ENCODE measurements at places on chromosomes 13 and 19.
A peak's percentile ranks its signal among the peaks of the same experiment; 100 is the strongest.

DNA sequence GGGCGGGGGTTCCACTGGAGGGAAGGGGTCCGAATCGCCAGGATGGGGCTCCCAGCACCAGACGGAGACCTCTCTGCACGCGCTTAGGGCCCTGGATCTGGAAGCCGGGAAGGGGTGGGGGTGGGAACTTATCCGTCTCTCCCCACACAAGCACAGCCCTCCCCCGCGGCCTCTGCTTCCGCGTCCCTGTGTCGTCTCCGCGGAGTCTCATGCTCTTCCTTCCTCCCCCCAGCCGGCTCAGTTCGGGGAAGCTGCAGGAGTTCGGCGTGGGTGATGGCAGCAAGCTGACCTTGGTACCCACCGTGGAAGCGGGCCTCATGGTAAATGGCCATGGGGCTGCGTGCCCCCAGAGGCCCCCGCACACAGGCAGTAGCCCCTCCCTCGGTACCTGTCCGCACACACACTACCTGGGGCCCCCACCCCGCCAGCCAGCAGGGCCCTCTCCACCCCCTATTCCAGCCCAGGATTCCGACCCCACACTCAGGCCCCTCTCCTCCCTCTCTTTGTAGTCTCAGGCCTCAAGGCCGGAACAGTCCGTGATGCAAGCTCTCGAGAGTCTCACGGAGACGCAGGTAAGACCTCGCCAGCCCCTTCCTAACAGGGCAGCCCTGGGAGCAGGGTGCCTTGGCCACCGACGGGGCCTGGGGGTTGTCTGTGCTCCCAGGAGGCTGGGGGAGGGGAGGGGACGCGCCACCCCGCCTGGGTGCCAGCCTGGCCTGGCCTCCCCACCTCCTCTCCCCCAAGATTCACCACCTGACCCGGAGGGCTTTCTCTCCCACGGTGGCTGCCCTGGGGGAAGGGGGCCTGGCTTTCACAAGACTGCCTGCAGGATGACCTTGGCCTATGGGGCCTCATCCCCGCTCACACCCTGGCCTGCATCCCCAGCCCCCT lies 3.2 kb downstream of the MIDN start:
- no peak for DNase-seq

DNA sequence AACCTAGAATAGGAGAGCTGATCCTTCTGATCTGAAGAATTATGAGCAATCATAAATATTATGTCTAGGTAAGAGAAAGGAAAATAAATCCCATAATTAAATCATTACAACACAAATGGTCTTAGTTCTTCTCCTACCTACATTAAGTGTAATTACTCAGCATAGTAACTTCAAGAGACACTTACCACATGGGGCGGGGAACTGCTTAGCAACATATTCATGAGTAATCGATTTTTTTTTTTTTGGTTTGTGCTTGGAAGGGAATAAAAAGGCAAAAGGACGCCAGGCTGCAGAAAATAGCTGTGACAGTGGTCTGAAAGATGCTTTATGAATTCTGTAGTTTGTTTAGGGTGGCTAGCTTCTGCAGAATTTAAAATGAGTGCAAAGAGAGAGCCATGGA lies 103.3 kb upstream of the HTR2A start:
- no peak for DNase-seq

GRCh38 chr13:92963029-92963428 lies 263.6 kb upstream of the GPC6 start:
- no peak for DNase-seq

DNA sequence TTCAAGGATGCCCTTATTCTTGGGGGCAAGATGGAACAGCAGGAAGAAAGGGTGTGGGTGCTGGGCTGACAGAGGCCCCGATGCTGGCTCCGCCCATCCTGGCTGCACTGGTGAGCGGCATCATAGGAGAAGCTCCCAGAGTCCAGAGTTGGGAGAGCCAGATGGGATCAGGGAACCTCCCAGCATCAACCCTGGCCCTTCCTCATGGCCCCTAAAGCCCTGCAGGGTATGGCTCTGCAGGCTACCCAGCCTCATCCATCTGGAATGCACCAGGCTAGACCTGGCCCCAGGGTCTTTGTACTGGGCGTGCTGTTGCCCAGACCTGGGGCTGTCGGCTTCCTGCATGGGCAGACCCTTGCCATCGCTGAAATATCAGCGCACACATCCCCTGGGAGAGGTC lies 7.9 kb upstream of the ELL start:
- no peak for DNase-seq

DNA sequence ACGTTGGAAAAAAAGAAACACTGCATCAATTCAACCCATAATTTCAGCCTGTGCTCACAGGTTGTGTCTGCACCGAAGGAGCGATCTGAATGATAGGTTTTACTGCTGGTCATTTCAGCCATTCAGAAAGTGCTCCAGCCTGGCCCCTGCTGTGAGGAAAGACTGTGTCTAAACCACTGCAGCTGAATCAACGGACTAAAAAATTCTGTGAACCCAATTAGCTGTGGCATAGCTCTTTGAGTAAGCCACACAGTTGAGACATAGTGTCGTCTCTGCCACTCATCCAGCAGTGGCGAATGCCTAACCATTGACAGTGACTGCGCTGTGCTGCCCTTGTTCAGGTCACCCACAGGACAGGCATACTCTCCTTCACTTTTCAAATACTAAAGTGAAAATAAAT lies 179.8 kb downstream of the COG6 start:
- DNase-seq, result no peak

GRCh38 chr13:80447747-80448146 lies 106.8 kb upstream of the SPRY2 start:
- DNase-seq, result no peak

- DNase-seq, result peak; percentile 68
Observed at GRCh38 chr13:95115525-95115924, 185.7 kb downstream of the ABCC4 start.

DNA sequence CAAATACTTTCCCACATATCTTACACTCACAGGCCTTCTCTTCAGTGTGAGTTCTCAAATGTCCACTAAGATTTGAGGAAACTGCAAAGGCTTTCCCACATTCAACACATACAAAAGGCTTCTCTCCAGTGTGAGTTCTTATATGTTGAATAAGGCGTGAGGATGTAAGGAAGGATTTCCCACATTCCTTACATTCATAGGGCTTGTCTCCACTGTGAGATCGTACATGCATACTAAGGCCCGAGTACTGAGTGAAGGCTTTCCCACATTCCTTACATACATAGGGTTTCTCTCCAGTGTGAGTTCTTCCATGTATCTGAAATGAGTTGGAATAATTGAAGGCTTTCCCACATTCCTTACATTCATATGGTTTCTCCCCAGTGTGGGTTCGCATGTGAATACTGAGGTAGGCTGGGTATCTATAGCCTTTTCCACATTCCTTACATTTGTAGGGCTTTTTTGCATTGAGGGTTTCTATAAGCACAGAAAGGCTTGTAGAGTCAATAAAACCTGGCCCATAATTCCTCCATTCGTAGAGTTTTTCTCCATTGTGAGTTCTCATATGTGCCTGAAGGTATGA lies 9.6 kb downstream of the ZNF426 start:
- no peak for DNase-seq

DNA sequence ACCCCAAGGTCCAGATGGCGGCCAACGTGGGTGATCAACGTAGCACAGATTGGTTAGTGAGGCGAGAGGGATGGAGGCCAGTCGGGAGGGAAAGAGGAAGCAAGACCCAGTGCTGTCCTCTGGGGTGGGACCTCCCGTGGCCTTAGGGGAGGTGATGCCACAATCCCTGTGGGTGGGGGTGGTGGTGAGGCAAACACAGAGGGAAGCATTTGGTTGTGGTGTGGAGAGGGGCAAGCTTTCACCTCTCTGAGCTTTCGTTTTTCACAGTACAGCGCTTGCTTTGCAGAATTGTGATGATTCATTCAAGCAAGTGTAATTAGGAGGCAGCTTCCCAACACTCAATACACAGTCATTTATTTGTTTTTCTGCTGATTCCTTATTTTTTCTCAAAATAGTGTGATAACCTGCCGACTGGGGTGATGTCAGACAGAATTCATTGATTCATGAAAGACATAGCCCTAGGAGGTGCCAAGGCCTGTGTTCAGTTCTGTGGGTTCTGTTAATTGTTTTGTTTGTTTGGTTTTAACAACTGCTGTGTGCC lies 2.4 kb downstream of the LENG8 start:
- no peak for DNase-seq

DNA sequence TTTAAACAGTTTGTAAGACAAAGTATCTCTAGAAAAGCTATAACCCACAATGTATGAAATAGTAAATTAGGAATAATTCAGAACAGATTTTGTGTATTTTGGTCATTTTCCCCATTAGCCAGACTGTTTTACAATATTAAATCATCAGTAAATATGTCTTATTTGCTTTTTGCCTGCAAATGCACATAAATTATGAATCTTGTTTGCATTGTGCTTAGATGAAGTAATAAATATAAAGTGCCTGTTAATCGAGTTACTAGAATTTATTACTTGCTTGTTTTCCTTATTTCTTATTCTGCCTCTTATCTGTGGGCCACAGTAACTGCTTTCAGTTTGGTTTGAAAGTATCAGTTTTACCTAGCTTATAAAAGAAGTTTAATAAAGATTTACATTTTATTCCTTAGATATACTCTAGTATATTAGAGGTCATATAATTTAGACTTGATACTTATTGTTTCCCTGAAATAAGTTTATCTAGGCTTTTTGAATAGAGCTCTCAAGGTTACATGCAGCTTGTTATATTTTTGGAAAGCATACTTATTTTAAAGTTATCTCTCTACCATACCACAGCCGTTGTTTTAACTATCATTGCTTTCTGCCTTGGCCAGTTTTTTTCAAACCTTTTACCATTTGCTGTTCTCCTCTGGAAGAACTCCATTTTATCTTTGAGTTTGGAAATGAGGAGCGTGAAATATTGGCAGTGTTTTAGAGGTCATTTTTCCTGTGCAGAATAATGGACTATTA lies 238.0 kb downstream of the NBEA start:
- no peak for DNase-seq

DNA sequence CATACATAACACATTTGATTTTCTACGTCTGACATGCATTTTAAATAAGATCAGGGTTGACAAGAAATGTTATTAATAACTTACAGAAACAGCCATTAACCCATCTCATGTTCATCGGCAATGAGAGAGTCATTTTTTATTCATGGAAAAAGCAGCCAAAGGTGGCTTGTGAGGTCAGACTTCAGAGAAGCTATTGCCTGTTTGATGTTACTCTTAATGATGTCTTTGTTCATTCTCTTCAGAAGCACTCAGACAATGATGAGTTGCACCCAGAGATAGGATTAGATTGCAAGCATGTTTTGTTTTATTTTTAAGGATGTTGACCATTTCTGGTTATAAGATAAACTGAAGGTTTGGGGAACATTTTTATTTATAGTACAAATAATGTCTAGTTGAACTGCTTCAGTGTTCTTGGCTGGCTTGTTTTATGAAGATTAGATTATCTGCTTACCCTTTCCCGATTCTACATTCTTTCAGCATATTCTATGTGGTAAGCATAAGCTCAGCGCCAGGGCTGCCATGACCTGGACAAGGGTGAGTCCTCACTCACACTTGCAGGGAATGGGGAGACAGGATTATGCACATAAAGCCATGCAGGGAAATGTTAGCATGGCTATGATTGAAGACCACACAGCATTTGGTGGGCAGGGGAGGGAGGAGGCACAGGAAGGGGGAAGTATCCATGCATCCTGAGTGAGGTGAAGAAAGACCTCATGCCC lies 288.1 kb downstream of the MTUS2 start:
- no peak for DNase-seq

GRCh38 chr13:42878721-42879120 lies 97.3 kb downstream of the FAM216B start:
- no peak for DNase-seq

GRCh38 chr13:98173431-98174152 lies 3.5 kb downstream of the RNF113B start:
- no peak for DNase-seq

DNA sequence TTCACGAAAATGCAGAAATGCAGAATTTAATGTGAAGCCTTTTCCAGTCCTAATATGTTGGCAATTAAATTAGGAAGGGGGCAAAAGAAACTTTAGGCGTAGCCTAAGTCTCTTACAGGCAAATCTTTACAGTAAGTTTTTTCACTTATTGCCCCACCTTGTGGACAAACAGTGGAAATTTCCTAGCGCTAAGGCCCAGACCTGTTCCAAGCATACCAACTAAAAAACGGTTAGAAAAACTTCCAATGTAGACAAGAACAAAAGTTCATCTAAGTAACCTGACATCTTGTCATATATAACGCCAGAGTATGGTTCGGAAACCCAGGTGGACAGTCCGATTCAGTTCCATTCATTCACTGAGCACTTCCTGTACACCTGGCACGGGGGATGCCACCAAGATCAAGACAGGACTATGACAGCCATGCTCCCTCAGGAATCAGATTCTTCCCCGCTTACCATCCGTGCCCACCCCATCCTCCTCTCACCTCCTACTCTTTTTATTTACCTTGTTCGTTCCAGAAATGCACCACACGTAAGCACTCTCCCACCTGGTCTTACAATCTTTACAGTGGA lies 4.9 kb downstream of the ZAR1L start:
- no peak for DNase-seq

DNA sequence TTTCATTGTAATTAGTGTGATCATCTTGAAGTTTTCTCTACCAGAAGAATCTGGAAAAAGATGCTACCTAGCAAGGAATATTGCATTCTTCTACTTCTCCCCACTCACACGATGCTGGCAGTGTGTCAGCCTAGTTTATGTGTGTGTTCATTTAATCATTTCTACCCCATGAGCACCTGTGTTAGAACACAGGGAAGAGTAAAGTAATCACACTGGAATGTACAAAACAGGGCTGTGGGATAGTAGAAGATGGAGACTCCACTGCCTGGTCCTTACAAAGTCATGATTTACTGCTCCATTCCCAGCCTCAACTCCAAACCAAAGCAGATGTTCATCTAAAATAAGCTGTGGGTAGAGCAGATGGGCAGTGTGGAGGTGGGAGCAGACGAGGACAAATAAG lies 47.7 kb upstream of the RGCC start:
- DNase-seq, result no peak

GRCh38 chr19:46935066-46935663 lies 74.4 kb downstream of the ARHGAP35 start:
- no peak for DNase-seq

GRCh38 chr13:25085125-25085742 lies 10.7 kb upstream of the PABPC3 start:
- DNase-seq, result no peak
